ENCODE measurements at places on chromosomes 2 and 18. TPM values are rescaled to one million over a fixed set of nuclear protein-coding genes. Genes with fewer than 3 reads are reported as not detected.

UGT1A3 gene
- total RNA-seq = not detected

PRKAG3 gene
- total RNA-seq = not detected

TACR1 gene
- not detected for total RNA-seq

NEB gene
- 0.64 TPM for total RNA-seq

NUP35 gene
- 23.4 TPM for total RNA-seq

DLX2 gene
- total RNA-seq = not detected

ALLC gene
- total RNA-seq = not detected

GATA6 gene
- total RNA-seq = not detected

HRH4 gene
- total RNA-seq = 2.0 TPM

FBXO15 gene
- total RNA-seq = 0.41 TPM

ALPG gene
- not detected for total RNA-seq

ACAA2 gene
- total RNA-seq = 110 TPM

VSNL1 gene
- not detected for total RNA-seq

CCDC150 gene
- 9.0 TPM for total RNA-seq

RMDN2 gene
- total RNA-seq = 1.1 TPM

ZNF638 gene
- 96.0 TPM for total RNA-seq

KCNIP3 gene
- total RNA-seq = not detected

MERTK gene
- total RNA-seq = 0.27 TPM

CCDC68 gene
- total RNA-seq = not detected

RELCH gene
- total RNA-seq = 40.3 TPM

ABHD1 gene
- total RNA-seq = 0.52 TPM

PLCL1 gene
- 2.2 TPM for total RNA-seq

CD8B gene
- 0.80 TPM for total RNA-seq

GRB14 gene
- total RNA-seq = not detected

AMER3 gene
- not detected for total RNA-seq

OTOS gene
- total RNA-seq = not detected

EPB41L3 gene
- total RNA-seq = 1.8 TPM

FABP1 gene
- not detected for total RNA-seq

PTPRN gene
- not detected for total RNA-seq

GALR1 gene
- not detected for total RNA-seq

NMUR1 gene
- 8.1 TPM for total RNA-seq

ANKAR gene
- total RNA-seq = 5.0 TPM

VWA3B gene
- not detected for total RNA-seq

FBXO36 gene
- 0.52 TPM for total RNA-seq

CETN1 gene
- total RNA-seq = not detected

CHAC2 gene
- total RNA-seq = 17.2 TPM

CHST9 gene
- total RNA-seq = not detected

ANKRD36B gene
- 64.1 TPM for total RNA-seq

ZNF396 gene
- total RNA-seq = 0.45 TPM

ITGB1BP1 gene
- 129 TPM for total RNA-seq

CFAP65 gene
- total RNA-seq = not detected

MROH2A gene
- not detected for total RNA-seq

NAT8 gene
- total RNA-seq = not detected

OXER1 gene
- total RNA-seq = 0.68 TPM

HAUS1 gene
- total RNA-seq = 58.1 TPM

CHRNA1 gene
- not detected for total RNA-seq

KCTD1 gene
- total RNA-seq = 4.4 TPM

SERPINB10 gene
- not detected for total RNA-seq

CRYGD gene
- not detected for total RNA-seq

Data from T-helper 2 cell treated with Interferon-gamma antibody and Interleukin-4, amounts not matched to agents 100 ng/mL and 5 ng/mL, for 36 hours (primary cell).